ENCODE measurements at places on chromosomes 5 and 9.
A peak's percentile ranks its signal among the peaks of the same experiment; 100 is the strongest.

- peak; percentile 72 for DNase-seq
These were observed 13.8 kb downstream of the ST8SIA4 start for GRCh38 chr5:100889165-100889743.

DNA sequence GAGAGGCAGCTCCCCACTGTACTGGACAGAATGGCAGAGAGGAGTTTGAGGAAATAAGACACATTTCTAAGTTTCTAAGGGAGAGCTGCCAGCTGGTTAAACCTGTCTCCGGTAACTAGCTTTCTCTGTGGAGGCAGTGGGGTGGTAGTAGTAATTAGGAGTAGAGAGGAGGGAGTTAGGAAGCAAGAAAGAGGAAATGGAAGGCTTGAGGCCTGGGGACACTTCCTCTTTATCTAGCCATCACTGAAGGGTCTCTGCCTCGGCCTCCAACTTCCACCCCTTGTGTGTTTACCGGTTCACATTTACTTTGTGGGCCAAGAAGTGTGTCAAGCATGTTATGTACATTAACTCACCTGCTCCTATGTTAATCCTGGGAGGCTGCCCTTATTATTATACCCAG, 462.2 kb upstream of the DMAC1 start:
- no peak for DNase-seq

GRCh38 chr9:7545371-7546165, 254.0 kb downstream of the DMAC1 start:
- no peak for DNase-seq

- DNase-seq: no peak
These were observed 49.4 kb downstream of the MCTP1 start for GRCh38 chr5:95235439-95235982.

DNA sequence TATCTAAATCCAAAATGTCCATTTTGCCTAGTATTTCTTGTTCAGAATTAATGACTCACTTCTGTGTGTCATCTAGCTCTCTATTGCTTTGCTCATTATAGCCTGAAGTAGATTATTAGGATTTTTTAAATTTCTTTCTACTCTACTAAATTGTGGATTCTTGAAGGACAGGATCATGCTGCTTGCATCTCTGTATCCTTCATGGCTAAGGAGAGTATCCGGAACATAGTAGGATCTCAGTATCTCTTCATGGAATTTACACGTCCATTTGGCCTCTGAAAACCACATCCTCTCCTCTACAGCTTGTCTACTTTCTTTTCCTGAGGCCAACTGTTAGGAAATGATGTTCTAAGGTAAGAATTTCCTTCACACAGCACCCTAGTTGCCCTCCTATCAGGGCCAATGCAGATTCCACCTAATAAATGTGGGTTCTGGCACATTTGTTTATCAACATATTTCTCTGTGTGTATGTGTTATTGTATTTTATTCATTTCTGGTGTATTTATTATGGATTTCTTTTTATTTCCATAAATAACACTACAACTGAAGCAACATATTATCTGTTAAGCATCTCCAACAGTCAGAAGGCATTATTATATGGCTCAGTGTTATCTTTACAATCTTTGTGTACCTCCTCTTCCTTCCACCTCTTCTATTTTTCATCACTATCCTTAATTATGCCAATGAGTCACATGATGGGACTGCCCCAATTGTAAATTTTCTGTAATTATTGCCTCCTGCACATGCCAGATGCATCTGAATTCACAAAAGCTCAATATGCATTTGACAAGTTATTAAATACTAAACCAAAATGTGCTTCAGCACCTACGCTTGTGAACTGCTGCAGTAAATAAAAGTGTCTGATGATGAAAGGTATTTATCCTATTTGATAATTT, 557.8 kb upstream of the TLE4 start:
- DNase-seq: no peak

- DNase-seq: no peak
These were observed 62.1 kb downstream of the DCP2 start for GRCh38 chr5:113038714-113039113.

GRCh38 chr9:113910036-113910639, 34.0 kb downstream of the ZNF618 start:
- no peak for DNase-seq

GRCh38 chr9:109309282-109309681, 11.6 kb downstream of the EPB41L4B start:
- DNase-seq: no peak

DNA sequence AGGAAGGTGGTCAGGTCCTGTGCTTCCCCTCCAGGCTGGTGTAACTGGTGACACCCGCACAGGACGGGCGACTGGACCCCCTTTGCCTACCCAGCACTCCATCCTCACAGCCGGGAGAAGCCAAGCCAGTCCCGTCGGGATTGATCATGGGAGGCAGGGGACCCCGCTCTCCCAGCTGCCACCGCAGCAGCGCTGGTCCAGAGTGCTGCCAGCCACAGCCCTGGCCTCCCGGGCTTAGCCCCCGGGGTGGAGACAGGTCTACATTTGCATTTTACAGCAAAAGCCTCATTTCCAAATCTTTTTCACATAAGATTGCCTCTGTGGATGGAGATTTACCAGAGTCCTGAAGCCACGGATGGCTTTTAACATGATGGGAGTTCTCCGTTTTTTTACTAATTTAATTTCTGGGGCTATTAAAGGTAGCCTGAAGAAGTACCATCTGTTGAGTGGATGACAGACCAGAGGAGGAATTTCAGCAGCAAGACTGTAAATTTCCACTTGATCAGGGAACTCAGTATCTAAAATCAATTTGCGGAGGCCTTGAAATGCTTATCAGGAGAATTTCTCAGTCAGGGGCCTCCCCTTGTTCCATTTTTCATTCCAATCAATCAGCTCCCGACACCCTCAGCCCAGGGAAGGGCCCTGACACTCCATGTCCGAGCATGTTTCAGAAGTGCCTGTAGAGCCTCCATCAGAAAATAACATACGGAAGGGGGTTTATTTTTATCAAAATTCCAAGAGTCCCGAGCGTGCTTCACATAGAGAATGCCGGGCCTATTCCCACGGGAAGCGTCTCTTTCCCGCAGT, 80.6 kb downstream of the OLFM1 start:
- no peak for DNase-seq

DNA sequence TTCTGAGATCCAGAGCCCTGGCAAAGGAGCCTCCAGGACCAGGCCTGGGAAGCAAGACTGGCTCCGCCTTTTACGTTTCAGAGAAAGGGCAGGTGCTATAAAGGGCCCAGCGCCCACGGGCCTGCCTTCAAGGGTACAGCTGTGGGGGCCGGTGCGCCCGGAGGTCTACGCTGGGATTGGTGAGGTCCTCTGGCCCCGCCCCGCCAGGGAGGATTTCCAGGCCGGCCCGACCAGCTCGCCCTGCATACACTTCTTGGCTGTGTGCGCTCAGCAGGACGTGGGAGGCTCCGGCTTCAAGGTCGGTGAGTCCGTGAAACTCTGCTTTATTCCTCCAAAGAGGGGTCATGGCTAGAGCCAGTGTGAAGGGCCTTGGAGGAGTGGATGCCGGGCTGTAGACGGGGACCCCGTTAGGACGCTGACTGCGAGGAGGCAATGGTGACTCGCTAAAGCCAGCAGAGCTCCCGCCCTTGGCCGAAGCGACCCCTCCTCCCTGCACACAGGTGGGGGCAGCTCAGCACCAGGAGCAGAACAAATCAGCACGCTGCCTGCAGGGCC, at the start of gene CKMT2:
TSS of gene CKMT2 (plus strand) at position 243 of the 555 bp plus-strand sequence. CDS start 17,811 bp downstream, outside the sequence.
- DNase-seq: no peak

DNA sequence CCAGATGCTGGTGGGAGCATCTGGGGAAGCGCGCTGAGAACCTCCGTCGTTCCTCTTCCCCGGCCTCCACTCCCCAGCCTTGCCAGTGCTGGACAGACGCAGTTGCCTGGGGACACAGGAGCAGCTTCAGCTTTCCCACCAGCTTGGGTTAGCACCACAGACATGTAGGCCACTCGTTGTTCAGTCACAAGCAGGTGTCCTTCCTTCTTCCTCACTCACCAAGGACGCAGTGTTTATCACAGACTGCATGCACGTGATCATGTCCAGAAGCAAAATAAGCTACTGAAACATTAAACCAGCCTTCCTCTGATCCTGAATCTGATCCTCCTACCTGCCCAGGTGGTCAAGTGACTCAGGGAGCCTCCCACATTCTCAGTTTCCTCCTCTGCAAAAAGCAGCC, 232.9 kb downstream of the SYK start:
- DNase-seq: no peak

GRCh38 chr9:99031319-99031718, 73.6 kb upstream of the TGFBR1 start:
- no peak for DNase-seq

DNA sequence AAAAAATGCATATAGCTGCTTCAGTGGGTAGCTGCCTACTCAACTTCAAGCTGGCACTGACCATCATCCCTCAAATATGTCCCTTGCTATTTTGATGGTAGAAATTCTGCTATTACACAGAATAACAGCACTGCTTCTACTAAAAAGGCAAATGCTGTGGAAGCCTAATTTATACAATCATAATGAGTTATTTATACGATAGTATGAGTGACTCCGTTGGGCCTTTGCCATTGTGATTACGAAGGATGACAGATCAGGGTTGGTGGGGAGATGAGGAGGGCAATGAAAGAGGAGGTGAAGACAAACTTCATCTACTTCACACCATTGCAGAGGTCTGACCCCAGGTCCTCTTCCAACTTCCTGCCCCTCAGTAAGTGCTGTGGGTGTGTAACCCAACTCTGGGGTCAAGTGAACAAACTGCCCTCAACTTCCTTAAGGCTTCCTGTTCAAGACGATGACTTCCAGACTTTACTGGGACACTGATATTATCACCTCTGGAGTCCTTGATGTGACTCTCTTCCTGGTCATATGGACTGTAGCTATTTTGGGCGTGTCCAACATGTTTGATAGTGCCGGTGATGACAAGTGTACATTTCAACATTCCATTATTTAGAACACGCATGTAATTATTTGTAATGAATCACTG, 74.1 kb upstream of the RPS23 start:
- DNase-seq: no peak

GRCh38 chr5:63346451-63346850, 615.8 kb downstream of the HTR1A start:
- no peak for DNase-seq

DNA sequence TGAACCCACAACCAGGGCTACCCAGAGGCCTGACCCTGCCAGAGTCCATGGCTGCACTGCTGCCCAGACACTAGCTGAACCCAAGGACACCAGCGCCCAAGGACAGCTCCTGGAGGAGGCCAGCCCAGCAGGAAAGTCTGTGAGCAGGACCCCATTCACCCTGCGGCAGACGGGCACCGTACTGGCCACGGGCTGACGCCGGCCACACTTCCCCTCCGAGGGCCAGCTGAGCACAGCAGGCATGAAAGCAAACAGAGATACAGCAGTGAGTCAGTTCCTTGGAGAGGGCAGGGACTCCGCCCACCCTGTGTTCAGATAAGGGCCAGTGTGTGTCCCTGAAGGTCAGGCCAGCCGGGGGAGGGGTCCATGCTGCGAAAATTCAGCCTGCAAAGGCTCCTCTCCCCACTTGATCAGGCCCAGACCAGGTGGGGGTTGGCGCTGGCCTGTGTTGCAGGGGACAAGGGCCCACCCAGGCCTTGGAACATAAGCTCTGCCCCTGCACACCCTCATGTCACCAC, 3.2 kb downstream of the RNF208 start:
- no peak for DNase-seq

- no peak for DNase-seq
These were observed 12.3 kb downstream of the SGCD start for GRCh38 chr5:156339139-156339841.

DNA sequence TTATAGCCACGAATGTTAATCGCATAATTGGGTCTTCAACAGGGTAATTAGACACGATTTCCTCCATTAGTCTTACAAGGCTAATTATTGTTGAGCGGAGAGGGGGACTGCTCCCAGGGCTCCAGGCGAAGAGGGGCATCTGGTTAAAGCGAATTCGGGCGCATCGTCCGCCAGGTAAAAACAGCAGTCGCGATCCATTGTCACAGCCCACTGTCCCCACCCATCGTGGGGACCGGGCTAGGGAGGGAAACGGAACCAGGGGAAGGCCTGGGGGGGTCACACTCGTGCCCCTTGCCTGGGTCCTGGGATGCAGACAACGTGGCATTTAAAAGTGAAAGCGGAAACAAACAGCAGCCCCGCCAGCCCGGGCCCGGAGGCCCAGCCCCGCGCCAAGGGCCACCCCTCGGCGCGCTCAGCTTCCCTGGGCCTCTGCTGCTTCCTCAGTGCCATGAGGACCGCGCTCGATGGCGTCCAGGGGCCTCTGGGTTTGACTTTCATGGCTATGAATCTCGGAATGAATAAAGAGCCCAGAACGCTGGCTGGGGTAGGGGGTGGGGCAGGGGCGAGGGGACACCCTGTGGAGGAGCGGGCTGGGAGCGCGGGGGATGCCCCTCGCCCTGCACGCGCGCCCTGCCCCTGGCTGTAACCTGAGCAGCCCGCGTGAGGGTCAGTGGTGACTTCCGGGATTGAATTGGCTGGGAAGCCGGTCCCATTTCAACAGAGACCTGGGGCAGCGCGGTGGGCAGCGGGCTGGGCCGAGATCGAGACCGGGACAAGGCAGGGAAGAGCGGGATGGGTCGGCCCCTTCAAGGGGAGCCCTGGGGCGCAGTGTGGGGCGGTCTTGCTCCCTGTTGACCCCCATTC, 99.9 kb downstream of the GTF3C4 start:
- peak; percentile 78 for DNase-seq

DNA sequence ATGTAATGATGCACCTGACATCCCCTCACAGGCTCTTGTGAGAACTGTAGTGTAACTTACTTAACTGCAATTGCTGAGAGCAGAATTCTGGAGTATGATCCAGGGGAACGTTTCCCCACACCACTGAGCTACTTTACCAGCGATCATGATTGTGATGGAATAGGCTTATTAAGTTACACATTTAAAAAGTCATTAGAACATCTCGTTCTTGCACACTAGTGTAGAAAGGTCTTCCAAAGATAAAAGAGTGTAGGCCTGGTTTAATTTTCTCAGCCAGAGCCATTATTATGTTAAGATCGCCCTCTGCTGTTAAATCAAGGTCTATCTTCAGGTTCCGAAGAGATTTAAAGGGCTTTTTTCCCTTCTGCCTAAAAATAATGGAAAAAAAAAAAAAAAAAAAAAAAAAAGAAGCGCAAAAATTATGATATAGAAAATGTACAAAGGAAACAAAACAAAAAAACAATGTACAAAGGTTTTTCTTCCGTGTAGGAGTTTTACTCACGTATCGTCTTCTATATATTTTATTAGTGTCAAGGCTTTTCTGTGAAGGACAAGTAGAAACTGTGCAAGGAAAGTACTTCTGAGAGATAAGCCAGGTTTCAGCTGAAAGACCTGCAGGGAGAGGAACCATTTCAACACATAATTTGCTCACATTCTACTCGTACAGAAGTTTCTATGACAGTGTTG, 18.6 kb upstream of the MOB3B start:
- peak; percentile 22 for DNase-seq

DNA sequence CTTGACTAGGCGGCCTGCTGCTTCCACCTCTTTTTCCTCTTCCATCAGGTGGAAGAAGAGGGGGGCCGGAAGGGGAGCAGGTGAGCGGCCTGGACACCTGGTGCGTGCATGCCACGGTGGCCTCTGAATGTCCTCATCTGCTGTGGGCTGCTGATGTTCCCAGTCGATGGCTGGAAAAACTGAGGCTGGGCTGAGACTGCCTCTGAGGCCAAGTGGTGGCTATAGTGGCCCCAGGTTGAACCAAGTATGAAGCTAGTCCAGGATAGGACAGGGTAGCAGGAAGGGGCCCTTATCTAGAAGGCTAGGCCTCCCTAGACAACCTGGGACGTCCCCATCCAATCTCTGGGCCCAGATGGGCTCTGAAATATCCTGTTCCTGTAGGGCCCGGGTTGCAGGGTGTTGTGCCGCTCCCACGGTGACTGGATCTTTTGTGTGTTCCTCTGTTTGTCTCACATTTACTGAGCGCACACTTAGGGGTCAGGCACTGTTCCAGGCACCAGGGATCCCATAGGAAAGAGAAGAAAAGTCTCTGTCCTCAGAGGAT, 753 bp upstream of the NR5A1 start:
- no peak for DNase-seq

Data from activated CD4-positive, alpha-beta T cell treated with anti-CD3 and anti-CD28 coated beads, Interleukin-10, Interleukin-2, amounts not matched to agents 100 ng/mL and 50 ng/mL, durations not matched to agents 16 hours and 8 hours (primary cell).